ENCODE measurements at places on chromosomes 1 and 21.

GRCh38 chr1:226984521-226985238 is 44.6 kb downstream of the COQ8A start:
- DNase-seq: no peak

GRCh38 chr1:245671966-245672767 is 517.4 kb downstream of the KIF26B start:
- no peak for DNase-seq

- DNase-seq: no peak
Measured at GRCh38 chr1:192635939-192636338, at the start of gene RGS13. Gene RGS13, plus strand, starts transcription at chr1:192636147. Its CDS starts 8,188 bp downstream, at chr1:192644335.

DNA sequence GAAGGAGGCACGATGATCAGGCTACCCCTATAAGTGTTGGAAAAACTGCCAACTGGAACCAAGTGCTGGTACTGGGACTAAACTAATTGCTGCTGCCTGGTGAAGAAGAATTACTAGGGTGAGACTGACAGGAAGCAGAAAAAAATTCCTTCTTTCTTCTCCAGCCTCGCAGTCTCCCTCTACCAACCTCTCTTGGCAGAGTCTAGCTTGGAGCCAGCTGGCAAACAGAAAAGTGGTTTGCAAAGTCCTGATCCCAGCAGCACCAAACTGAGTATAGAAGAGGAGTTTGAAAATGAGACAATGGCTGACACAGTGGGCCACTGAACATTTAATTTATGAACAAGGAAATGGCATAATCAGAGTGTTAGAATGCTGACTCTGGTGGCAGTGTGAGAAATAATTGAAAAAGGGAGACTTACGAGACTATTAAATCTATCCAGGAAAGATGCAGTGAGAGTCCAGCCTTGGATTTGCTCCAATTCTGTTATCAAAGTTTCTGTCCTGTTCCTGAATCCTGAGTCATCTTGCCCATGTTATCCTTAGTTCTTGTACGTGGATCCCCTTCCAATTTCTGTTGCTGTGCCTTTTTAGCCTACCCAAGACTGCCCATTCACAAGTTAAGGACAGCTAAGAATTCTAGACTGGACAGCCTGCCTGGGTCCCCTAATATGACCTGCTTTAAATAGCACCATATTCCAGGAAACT is 23.7 kb upstream of the DISP1 start:
- DNase-seq: no peak
